ENCODE measurements at places on chromosomes 7 and 10.
A peak's percentile ranks its signal among the peaks of the same experiment; 100 is the strongest.

DNA sequence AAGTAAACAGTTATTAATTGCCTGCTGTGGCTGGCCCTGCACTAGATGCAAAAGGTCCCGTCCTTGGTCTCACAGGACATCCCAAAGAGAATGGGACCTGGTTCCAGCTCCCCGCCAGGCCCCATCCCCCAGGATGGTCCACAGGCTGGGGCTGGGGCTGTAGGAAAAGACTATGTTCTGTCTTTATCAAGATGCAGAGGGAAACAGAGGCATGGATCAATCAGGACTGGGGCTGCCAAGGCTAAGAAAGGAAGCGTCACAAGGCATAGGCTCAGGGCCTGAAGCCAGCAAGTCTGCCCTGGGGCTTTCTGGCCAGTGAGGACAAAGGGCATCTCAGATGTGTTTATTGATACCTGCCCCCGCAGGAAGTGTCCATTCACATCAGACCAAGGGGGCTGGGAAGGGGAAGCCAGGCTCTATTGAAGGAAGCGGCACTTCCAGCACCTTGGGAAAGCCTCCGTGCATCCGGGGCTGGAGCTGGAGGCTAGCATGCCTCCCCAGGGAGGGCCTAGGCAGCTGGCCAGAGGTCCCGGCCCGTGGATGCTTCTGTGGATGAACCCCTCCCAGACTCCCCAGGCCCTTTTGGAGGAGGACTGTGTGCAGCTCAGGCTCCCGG lies 5.8 kb downstream of the VSIR start:
- no peak for DNase-seq

DNA sequence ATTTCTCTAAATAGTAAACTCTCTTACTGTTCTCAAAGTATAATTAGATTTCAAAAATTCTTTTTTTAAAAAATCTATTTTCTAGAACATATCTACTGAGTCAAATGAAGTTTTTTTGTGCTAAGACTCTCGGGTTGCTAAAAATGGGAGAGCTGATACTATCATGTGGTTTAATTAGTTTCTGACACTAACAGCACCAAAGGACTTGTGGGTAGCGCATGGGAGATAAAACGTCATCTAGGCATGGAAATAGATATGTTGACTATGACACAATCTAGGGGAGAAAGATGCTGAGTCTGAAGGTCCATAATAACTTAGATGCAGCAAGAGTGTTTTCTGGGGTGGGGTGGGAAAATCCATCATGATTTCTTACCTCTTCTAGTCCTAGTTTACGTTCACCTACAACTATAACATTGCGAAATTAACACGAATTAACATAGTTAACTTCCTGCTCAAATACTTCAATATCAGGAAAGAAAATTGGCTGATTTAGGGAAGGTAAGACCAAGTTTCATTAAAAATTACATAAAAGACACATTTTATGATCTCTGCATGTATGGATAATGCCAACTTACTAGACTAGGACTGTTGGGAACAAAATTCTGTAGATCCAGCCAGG lies 14.3 kb upstream of the ARMC3 start:
- no peak for DNase-seq

DNA sequence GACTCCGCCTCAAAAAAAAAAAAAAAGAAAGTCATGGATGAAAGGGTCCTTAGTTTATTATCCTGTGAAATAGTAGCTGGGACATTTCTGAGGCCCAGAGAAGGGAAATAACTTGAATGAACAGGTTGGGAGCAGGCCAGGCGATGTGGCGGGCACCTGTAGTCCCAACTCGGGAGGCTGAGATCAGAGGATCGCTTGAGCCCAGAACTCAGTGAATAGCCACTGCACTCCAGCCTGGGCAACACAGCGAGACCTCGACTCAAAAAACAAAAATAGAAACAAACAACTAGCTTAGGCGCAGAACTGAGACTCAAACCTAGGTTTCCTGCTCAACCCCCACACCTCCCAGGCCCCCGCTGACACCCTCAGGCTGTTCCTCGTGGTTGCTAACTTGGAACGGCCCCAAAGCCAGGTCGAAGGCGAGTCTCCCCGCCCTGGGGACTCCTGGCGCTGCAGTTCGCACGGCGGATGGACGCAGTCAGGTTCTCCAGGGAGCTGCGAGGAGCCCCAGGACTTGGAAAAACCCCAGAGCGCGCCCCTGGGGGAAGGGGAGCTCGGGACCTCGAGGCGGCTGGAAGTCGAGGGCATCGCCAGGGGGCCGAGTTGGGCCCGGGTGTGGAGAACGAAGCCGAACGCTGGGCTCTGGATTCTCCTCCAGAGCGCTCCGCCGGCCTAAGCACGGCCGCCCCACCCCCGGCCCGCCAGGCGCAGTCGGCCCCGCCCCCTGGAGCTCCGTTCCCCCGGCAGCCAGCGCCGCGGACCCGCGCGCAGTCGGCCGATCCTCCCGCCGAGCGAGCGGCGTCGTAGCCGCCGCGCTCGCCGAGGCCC lies at the start of gene STOX1:
STOX1 (plus strand) TSS at position 768 of the 828 bp plus-strand sequence. CDS start 93 bp downstream, outside the sequence.
- peak; percentile 56 for DNase-seq

- no peak for DNase-seq
Observed at GRCh38 chr10:77594471-77594783, 43.2 kb downstream of the KCNMA1 start.

- DNase-seq: no peak
Observed at GRCh38 chr7:26140380-26140779, 11.6 kb upstream of the NFE2L3 start.

DNA sequence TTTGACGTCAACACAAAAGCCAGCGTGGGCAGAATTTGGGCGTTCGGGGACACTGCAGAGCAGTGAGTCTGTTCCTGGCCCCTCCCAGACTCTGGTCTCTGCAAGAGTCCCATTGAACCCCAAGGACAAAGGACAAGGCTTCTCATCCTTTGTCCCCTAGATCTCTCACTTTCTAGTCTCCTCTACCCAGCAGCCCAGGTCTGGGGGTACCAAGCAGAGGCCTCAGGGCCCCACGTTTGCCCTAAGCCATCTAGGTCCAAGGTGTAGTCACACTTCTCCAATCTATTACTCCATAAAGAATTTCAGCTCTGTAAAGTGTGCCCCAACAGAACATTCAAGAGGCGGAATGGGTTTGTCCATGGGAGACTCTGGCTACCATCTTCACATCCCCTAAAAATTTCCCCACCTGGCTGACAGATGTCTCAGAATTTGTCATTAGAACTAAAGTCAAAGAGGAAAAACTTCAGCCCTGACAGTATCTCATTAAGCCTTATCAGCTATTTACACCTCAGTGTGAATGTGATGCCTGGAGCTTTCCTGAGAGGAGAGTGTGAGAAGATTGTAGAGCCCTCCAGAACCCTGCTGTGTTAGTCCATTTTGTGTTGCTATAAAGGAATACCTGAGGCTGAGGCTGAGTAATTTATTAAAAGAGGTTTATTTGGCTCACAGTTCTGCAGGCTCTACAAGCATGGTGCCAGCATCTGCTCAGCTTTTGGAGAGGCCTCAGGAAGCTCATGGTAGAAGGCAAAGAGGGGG lies 81.4 kb upstream of the HABP2 start:
- no peak for DNase-seq
